ENCODE measurements at places on chromosomes 3 and 15. TPM values are rescaled to one million over a fixed set of nuclear protein-coding genes. Genes with fewer than 3 reads are reported as not detected.

GRCh38 chr3:45567730-45568172, 26.8 kb upstream of the LIMD1 start:
- DNase-seq: no peak

GRCh38 chr15:71011503-71012155, 103.6 kb upstream of the THSD4 start:
- peak; percentile 18 for DNase-seq

DNA sequence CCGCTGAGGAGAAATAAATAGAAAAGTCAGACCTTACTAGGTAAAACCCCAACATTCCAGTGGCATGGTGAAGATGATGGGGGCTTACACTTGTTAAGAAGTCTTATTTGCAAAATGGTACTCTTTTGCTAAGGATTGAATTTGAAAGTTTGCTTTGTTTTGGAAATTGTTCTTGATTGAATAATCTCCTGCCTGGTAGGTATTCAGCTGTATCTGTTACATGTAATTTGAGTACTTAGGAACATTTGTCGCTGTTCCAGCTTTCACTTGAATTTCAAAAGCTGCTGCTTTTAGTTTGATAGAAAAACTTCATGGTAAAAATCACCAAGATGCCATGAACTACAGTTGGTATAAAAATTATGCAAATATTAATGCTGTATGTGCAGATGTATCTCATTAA, 44.6 kb downstream of the TFG start:
- DNase-seq: no peak

DNA sequence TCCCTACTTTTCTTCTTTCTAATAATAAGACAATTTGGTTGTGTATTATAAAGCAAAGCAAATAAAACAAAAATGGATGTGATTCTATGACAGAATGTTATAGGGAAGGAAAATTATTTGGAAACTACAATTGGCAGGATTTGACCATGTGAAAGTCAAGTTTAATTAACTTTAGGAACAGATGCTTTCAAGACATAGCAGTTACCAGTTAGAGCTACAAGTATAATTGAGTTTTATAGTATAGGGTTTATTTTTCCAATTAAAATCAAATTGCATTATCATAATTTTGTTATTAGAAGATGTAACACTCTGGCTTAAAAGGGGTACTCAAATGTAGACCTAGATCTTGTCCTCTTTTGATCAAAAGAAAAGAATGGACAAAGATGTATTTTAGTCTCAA, 110.9 kb downstream of the ROBO2 start:
- DNase-seq: no peak

GRCh38 chr3:187770224-187770623, 25.0 kb upstream of the BCL6 start:
- DNase-seq: no peak

The MAP2K5 gene
- 2.5 TPM for total RNA-seq

The SLC22A14 gene
- total RNA-seq: not detected

Measured in MG63 (cell line).